ENCODE measurements at places on chromosomes 1 and 21.

DNA sequence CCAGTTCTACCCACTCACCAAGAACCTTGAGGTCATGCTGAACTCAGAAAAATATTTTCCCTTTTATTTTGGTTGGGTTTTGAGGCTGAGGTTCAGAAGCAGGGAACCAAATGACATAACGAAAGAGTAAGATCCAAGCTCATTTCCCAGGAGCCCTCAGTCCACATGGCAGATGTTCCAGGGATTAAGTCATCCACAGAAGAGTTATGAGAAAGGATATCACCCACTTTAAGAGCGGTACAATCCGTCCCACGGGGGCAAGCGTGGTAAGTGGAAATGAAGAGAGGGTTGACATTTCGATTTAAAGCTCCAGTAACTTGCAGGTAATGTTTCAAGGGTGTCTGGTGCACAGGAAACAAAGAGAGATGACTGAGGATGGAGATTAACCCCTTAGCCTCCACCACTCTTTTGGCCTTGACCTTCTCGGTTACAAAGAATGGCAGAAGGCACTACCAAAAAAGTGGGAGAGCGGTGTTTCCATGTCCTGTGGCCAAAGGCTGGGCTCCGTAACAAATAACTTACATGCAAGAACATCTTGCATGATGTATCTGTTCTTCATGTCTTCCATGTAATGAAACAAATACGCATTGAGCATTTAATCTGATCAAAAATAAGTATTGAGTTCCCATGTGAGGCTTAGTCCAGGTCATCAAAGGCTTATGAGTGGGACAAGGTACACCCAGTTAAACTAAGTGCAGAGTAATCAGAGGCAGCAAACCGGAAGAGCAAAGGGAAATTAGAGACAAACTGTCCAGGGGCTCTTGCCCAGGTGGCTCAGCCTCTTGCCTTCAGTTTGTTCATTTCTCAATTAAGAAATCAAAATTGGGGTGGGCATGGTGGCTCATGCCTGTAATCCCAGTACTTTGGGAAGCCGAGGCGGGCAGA is 241.4 kb downstream of the TOMM20 start:
- DNase-seq: no peak

DNA sequence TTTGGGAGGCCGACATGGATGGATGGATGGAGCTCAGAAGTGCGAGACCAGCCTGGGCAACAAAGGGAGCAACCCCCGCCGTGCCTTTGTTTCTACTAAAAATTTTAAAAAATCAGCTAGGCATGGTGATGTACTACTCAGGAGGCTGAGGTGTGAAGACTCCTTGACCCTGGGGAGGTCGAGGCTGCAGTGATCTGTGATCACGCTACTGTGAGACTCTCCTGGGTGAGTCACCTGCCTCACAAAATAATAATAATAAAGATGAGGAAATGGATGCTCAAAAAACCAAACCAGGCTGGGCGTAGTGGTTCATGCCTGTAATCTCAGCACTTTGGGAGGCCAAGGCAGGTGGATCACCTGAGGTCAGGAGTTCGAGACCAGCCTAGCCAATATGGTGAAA is 19.2 kb downstream of the DSTYK start:
- no peak for DNase-seq

DNA sequence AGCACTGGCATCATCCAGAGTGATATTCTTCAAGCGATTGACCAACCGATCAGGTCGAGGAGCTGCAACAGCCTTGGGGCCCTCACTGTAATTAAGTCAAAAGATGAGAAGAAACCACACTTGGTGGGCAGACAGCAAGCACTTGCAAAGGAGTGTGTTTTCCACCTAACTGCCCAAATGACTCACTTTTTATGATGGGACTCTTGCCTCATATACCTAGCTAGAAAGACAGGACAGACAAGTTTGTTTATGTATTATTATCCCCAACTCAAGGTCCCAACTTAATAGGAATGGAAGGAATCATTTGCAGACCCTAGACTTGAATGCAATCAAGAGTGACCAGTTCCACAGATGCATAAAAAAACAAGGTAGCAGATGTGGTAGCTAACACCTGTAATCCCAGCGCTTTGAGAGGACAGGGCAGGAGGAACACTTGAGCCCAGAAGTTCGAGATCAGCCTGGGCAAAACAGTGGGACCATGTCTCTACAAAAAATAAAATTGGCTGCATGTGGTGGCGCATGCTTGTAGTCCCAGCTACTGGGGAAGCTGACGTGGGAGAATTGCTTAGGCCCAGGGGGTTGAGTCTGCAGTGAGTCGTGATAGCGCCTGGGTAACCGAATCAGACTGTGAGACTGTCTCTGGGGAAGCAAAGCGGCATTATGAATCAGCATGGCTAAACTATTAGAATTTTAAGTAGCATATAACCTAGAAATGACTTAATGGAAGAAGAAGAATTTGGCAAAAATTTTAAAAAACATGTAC is 2.3 kb upstream of the NRAS start:
- DNase-seq: no peak

- DNase-seq: no peak
These were observed 121.3 kb downstream of the HFM1 start for GRCh38 chr1:91283421-91283726.

DNA sequence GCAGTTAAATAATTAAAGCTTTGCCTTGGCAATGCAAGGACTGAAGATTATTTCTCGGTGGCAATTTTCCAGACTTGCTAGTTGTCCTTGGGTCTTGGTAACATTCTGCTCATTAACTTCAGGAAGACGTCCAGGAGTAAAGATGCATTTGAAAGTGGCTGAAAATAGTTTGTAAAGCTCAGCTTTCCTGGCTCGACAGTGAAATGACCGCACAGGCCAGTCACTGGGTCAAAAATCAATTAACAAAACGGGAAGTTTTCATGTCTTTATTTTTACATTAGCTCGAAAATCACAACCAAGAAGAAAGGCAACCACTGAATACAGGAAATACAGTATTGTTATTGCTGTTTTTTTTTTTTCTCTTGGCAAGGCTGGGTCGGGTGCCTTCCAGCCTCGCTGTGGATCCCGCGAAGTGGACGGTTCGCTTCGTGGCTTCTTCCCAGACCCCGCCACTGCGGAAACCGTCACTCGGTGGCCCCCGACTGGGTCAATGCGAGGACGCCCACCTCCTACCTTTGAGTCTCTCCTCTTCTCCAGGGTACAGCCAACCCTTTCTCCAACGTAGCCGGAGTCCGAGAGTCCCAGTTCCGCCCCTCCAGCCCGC is 479 bp upstream of the SNX7 start:
- DNase-seq: no peak

DNA sequence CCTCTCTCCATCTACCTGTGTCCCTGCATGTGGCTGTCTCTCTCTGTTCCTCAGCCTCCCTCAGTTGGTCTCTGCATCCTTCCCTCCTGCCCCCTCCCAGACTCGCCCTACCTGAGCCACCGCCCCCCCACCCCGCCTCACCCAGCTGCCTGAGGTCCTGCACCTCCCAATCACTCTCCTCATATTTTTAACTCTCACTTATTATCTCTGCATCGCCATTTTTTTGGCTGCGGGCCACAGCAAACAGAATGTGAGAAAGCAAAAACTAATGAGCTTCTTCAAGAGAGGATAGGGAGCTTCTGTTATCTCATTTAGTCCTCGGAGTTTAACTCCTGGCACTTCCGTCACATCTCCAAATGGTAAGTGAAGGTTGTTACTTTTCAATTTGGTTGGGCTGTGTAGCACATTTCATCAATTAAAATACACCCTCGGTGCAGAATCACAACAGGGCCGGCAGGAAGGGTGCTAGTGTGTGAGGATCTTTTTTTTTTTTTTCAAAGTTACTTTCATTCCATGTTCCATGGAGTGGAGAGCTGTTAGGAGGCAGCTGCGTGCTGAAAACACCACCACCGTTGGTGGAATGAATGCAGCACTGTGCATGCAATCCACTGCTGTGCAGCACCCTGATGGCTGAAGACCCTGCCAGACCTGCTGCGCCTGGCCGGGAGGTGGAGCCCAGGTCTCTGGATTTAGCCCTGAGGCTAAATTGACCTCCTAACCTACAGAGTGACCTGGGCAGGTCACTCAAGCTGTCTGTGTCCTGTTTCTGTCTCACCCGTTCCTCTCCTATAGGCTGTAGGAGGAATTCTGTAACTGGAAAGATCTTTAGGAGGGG is 157.2 kb upstream of the NFIA start:
- no peak for DNase-seq

- no peak for DNase-seq
These were observed 43.2 kb downstream of the ECE1 start for GRCh38 chr1:21246905-21247642.

- no peak for DNase-seq
These were observed 168.7 kb downstream of the RRAGC start for GRCh38 chr1:38690790-38691449.

DNA sequence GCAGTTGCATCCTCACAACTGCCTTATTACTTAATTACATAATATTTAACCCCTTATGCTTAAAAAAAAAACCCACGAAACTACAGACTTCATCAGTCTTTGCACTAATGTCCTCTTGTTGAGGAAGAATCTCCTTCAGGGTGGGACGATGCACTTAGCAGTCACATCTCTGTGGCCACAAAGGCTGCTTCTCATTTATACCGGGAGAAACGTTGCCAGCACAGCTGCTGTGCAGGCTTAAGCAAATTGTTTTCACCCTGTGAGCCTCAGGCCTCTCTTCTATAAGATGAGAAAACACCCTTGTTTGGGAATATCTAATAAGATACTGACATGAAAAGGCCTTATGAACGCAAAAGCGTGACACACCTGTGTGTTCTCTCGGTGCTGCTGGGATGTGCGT is 2.9 kb upstream of the OBSCN start:
- DNase-seq: no peak

- DNase-seq: no peak
These were observed 21.6 kb downstream of the LDLRAP1 start for GRCh38 chr1:25564777-25565574.

DNA sequence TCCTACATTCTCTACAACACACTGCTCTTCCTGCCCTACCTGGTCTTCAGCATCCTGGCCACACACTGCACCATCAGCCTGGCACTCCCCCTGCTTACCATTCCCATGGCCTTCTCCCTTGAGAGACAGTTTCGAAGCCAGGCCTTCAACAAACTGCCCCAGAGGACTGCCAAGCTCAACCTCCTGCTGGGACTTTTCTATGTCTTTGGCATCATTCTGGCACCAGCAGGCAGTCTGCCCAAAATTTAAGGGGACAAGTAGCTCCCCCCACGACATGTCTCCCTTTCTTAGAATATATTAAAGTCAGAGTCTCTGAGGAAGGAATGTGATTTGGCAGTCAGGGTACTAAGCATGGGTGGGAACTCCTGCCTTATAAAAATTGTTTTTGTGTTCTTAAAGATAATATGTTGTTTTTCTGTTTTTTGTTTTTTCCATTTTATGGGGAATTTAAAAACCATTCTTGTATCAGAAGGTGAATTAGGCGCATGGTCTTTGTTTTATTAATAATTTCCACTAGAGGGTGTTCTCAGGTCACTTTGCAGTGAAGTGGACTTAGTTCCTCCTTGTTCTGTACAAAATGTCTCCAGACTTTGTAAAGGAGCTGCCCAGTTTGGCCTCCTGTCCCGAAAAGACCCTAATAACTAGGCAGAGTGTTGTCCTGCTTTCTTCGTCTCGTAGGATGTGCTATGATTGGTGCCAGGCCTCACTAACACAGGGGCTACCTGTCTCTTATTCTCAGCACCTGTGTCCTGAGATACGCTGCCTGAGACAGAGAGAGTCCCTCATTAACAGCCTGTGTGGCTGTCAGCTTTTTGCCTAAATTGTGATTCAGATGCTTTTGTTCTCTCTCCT is 13.1 kb downstream of the UBIAD1 start:
- DNase-seq: no peak
